SK-N-DZ (cell line): ENCODE measurements at places on chromosomes 1 and 21.

GRCh38 chr1:1680031-1680911, 12.3 kb downstream of the SLC35E2B start:
- no peak for DNase-seq

GRCh38 chr1:233908092-233908491, 3.6 kb downstream of the SLC35F3 start:
- no peak for DNase-seq

DNA sequence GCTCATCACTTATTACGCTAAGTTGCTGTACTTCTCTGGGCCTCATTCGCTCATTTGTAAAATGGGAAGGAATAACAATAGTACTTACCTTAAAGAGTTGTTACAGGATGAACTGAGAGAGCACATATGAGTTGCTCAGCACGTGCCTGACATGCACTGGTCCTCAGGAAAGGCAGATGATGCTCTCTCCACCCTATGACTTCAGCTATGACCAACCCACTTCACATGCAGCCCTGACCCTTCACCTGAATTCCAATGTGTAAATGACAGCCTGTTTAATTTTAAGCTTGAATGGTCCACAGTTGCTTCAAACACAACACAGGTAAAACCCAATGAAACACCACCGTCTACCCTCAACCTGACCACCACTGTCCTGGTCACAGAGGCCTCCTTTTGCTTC, 32.9 kb downstream of the GADD45A start:
- DNase-seq, result no peak

GRCh38 chr1:201331166-201331565, 46.3 kb downstream of the TNNT2 start:
- no peak for DNase-seq

DNA sequence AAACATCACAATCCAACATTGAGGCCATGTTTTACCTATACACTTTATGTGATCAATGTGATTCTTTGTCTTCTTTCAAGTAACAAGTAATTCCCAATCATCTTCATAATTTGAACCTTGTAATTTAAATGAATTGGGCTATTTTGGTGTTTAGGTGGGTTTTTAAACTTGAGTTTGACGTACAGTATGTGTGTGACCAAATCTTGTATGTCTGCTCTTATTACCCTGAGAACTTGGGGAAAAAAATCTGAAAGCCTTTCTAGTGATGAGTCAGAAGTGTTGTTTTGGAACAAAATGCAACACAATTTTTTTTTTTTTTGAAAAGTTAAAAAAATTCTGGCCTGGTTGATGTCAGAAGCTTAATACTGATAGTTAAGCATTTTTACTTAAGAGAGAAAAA, 68.5 kb downstream of the HHAT start:
- no peak for DNase-seq

- no peak for DNase-seq
Measured at GRCh38 chr1:41673378-41673777, 188.9 kb upstream of the EDN2 start.

- DNase-seq, result no peak
Measured at GRCh38 chr1:151832318-151832980, 847 bp upstream of the RORC start.

DNA sequence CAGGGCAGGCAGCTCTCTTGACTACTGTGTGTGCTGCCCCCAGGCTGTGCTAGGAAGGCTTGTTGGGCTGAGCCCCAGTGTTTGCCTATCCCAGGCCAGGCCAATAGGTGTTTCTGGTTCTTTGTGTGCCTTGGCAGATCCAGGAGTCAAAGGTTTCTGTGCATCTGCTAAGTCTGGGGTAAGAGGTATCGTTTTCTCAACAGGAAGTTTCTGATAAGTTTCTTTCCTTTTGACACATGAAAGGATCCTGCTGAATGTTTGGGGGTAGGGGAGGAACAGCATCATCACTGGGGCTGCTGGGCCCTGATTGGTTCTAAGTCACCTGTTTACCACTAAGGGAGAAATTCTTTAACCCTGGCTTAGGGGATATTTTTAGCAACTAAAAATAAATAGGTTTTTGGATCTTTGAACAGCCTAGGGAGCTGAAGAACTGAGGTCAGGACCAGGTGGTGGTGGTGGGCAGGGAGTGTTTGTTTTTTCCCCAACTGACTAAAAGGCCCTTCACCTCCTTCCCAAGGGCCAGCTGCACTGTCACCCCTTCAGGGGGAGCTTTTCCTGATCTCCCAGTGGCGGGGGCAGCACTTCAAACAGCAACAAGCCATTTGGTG, 85.1 kb downstream of the KCNN3 start:
- no peak for DNase-seq

DNA sequence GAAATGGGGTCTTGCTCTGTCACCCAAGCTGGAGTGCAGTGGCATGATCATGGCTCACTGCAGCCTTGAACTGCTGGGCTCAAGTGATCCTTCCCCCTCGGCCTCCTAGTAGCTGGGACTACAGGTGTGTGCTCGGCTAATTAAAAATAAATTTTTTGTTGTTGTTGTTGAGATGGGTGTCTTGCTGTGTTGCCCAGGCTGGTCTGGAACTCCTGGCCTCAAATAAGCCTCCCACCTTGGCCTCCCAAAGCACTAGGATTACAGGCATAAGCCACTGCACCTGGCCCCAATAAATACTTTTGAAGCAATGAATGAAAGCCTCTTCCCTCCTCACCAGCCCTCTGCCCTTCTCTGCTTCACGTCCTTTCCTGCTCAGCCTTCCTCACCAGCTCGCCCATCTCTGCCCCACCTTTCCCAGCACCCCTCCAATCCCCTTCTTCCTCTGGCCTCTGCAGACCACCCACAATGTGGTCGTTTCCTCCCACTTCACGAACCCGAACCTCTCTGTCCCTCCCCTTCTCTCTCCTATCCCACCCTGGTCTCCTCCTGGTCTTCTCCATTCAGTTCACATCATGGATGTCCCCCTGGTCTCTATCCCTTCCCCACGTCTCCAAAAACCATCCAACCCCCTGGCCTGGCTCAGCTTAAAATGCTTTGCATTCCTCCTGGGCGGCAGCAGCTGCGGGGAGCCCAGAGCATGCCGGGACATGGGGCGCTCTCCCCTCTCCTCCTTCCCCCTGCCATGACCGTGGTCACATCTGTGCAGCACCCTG, 38.4 kb downstream of the RAP1GAP start:
- DNase-seq, result no peak

DNA sequence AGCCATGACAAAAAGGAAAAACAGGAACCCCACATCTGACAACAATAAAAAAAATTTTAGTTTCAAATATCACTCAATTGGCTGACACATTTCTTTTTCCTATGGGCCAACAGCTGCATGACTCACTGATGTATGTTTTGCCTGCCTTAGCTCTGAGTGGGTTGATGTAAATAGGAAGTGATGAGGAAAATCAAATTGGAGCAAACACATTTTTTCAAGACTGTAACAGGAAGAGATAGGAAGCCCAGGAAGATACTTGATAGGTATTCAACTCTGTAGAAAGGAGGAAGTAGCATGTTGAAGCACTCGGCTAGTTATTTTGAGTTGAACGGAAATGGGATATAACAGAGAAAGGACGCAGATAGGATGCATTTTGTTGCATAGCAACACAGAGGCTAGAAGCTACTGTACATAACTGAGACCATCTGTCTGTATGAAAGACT, 168.0 kb upstream of the NR5A2 start:
- no peak for DNase-seq

- DNase-seq, result no peak
Measured at GRCh38 chr1:58109646-58110200, 436.8 kb downstream of the OMA1 start.

DNA sequence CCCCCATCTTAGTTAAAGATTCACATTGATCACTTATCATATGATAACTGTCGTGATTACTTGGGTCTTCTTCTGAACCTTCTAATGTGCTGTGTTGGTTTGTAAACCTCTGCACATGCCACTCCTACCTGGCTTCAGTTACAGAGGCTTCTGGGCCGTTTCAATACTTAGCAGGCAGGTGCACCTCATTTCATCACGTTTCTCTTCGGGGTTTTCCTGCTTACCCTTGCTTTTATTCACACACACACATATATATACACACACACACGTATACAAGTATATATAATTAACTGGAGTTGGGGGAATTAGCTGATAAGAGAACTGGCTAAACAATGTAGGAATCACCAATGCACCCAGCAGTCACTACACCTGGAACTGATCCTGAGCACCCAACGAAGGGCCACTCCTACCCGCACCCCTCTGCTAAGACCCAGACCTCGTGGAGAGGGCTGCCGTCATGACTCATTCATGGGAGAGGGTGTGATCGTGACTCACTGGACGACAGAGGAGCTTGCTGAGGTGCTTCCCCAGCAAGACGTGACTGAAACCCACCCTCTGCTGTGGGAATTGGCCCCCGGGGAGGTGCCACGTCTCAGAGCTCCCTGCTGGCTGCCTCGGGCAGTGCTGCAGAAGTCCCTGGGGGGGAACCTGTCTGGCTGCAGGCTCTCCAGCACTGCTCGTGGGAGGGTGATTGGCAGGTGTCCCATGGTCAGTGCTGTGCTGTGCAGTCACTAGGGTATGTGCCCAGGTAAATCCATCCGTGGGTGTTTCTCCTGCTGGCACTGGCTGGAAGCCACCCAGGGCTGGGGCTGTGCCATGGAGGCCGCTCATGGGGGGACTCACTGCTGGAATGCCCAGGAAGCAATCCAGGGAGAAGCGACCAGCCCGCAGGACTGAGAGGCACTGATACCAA, 166.6 kb downstream of the DYRK1A start:
- DNase-seq, result no peak

DNA sequence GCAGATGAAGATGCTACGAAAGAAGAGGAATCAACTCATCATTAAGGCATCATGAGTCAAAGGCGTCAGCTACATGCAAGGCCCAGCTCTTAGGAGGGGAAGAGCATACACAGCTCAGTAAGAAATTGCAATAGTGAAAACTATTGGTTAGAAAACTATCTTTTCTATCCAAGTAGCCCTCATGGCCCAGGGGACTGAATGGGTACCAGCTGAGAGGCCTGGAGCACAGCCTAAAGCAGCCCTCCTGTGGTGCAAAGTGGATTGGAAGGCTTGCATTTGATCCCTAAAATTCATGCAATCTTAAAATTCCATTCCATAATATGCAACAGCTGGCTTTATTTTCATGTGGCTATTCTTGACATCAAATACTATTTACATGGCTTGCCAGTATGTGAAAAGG, 251.8 kb upstream of the USP24 start:
- DNase-seq, result no peak

DNA sequence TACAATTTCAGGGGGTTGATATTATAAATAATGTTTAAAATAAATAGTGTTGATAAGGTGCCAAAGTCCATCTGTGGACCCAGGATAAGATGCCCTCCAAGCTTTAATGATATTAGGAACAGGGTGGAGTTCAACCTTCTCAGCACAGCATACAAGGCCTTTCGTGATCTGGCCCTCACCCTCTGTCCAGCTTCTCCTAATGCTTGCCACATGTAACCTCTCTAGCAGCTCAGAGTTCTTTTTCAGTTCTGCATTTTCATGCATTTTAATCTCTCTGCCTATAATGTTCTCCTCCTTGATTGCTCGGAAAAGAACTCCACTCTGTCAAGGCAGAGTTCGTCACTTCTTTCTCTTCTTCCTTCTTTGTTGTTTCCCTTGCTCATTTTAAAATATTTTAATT, 21.4 kb upstream of the SMAP2 start:
- no peak for DNase-seq

DNA sequence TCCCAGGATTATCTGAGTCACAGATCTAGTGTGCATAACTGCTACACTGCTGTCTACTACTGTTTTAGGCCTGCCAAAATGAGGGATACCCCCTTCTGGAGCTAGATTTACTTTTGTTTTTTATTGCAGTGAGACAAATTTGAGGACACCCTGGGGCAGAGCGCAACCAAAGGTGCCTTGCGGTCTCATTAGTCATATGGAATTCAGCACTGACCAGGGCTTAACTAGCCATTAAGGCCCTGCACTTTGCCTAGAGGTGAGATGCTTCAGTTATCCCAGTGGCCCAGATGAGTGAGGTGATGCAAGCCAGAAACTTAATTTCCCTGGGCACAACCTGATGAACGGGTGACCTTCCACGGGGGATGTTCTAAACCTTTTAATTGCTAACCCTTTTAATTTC, 998 bp upstream of the SPAG17 start:
- DNase-seq, result no peak

GRCh38 chr1:84892705-84893618, at the start of gene LPAR3:
LPAR3 (minus strand) TSS chr1:84893206; CDS start chr1:84866120, 27,086 bp downstream.
- no peak for DNase-seq

GRCh38 chr1:47437447-47438164, at the start of gene FOXD2:
FOXD2 (plus strand) TSS chr1:47438044; CDS start chr1:47438136, 92 bp downstream.
- DNase-seq, result peak; percentile 82

- DNase-seq, result no peak
Measured at GRCh38 chr21:46363698-46364097, 39.7 kb downstream of the PCNT start.

DNA sequence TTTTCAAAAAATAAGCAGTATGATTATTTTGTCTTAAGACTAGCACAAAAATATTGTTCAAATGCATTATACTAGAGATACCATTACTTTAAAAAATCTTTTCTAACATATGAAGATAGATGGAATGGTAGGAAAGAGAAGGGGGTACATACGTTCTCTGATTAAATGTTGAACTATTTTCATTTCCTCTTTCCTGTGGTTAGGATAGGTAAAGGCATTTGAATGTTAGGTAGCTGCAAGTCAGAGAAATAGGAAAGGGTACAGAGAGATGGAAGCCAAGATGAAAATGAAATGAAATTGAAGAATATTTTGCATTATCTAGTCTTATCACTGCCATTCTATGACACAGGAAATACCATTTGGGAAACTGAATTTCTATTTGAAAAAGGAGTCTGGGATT, 28.3 kb downstream of the TLCD4 start:
- no peak for DNase-seq

- no peak for DNase-seq
Measured at GRCh38 chr1:246343251-246343650, 163.8 kb downstream of the SMYD3 start.

DNA sequence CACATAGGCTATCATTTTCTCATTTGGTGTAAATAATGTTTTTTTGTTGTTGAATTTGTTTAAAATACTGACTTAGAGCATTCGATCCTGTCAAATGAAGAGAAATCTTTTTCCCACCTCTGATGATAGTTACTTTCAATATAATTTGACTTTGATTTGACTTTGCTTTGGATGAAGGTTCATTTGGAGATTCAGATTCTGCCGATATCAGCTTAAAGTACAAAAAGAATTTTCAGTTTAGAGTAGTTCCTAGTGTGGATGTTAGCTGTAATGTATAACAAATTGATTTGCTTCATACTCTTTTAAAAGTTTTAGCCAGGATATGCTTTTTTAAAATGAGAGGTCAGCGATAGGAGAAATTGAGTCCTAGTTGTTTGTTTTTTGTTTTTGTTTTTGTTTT, 9.9 kb downstream of the STX12 start:
- DNase-seq, result no peak

- no peak for DNase-seq
Measured at GRCh38 chr1:24048205-24048869, 63.6 kb downstream of the MYOM3 start.

- DNase-seq, result no peak
Measured at GRCh38 chr1:226394462-226394861, 13.4 kb downstream of the PARP1 start.

- no peak for DNase-seq
Measured at GRCh38 chr21:34825101-34825500, 156.3 kb downstream of the CLIC6 start.

GRCh38 chr1:153573351-153573750, 7.7 kb upstream of the S100A2 start:
- DNase-seq, result no peak
